ENCODE measurements at places on chromosomes 6 and 20.

- no peak for DNase-seq
Measured at GRCh38 chr20:17761604-17762003, 61.8 kb downstream of the BANF2 start.

- DNase-seq, result no peak
Measured at GRCh38 chr6:6851949-6852261, 255.9 kb upstream of the RREB1 start.

DNA sequence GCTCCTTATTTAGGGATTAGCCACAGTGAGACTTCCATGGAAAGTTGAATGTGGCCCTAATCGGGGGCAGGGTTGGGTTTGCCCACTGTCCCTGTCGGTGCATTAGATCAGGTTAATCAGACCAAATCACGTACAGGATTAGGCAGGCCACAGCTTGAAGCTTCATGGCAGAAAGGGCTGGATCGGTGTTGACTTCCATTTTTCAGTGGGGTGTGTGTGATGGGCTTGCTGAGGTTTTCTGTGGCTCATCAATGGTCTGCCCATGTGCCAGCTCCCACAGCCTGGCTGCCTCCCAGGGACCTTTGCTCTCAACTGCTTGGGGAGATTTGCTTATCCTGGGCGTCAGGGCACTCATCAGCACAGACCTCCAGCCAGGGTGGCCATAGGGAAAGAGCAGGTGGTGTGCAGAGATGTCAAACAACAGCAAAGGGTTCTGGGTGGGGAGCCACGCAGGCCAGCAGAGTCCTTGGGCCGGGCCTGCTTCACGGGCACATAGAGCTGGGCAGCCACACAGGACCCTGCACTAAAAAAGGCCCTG, 130.7 kb downstream of the TFAP2C start:
- no peak for DNase-seq

GRCh38 chr20:41360831-41361756, 5.5 kb downstream of the EMILIN3 start:
- no peak for DNase-seq

GRCh38 chr20:44091026-44091425, 96.0 kb downstream of the JPH2 start:
- no peak for DNase-seq

DNA sequence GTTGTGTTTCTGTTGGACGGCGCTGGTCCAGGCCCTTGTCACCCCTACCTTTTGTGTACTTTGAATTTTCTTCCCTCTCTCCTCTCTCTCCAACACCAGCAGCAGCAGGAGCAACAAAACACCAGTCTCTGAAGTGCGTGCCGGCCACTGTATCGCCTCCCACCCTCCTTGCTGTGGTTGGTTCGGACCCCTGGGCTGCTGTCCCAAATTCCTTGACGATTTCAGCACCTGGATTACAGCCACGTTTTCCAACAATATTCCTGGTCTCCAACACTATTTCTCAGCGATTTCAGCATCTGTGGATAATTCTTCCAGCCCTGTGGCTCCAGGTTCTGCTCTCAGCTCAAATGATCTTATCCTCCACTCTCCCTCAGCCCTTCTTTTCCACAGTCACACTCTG, 11.8 kb downstream of the MAS1 start:
- DNase-seq, result no peak

- DNase-seq, result no peak
Measured at GRCh38 chr6:3471286-3471685, 14.4 kb upstream of the SLC22A23 start.

DNA sequence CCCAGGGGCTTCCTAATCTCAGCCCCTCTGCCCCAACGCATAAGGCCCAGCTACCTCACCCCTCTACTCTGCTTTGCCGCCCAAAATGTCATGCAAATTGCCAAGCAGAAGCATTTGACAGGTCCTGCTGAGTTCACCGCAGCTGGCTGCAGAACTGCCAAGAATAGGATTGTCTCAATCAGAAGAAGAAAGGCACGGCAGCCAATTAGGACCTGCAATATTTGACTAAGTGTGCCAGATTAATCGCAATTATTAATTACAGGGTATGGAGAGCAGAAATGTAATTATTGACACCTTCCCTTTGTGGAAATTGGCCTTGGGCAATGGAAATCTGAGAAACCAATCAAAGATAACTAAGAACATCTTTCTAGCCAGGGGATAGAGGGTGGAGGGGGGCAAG, 318.6 kb downstream of the LRFN2 start:
- no peak for DNase-seq

DNA sequence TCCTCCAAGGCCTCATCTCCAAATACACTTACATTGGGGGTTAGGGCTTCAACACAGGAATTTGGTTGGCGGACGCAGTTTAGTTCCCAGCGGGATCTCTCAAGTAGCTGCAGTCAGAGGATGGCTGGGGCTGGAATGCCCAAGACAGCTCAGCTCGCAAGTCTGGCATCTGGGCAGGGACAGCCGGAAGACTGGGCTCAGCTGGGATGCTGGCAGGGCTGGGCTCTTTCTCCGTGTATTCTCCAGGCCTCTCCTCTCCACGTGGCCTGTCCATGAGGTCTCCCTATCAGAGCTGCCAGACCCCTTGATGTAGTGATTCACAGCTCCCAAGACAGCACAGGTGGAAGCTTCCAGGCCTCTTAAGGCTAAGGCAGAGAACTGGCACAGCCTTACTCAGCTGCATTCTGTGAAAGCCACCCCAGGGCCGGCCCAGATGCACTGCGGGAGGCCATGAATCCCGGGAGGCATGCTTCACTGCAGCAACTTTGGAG, 5.0 kb downstream of the FGD2 start:
- DNase-seq, result no peak

DNA sequence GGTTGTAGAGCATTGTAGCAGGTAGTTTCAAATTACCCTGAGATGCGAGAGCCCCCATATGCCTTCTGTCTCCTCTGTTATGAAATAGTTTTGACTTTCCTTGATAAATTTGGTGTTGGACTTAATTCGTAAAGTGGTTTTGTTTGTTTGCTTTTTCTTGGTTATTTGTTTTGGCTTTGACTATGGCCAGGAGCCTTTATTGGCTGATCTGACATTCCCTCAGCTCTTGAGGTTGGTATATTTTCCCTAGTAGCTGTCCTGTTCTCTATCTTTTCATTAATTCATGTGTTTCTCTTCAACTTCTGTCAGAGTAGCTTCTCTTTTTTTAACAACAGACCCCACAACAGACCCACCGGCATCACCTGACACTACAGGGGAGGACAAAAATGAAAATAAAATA, 457.4 kb upstream of the MANEA start:
- no peak for DNase-seq

DNA sequence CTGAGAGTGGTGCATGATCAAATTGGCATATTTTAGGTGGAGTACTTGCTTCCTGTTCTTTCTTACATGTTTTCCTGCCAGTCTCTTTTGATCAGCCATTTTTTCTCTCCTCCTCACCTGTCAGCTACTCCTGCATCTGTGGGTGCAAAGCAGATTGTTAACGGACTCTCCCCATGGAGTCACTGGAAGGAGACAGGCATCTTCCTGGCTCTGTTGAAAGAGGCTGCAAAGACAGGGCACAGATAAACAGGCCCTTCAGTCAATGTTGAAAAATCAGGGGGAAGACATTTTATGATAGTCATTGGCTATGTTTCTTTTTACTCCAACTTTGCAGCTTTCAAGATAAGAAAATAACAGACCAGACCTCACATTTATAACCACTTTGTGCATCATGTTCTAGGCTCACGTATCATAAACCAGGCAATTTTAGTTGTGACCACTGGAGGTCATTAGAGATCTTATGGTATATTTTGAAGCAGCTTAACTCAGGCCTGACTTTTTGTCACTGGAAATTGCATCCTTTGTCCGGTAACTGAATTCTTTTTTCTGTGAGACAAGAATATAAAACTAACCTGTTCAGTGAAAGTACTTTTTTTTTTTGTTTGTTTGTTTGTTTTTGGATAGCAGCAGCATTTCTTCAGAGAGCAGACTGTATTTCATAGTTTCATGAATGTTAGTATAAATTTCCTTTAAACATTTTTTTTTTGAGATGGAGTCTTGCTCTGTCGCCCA, 20.1 kb downstream of the ECT2L start:
- DNase-seq, result peak; percentile 67

- no peak for DNase-seq
Measured at GRCh38 chr6:3696525-3697088, 54.9 kb downstream of the PXDC1 start.

DNA sequence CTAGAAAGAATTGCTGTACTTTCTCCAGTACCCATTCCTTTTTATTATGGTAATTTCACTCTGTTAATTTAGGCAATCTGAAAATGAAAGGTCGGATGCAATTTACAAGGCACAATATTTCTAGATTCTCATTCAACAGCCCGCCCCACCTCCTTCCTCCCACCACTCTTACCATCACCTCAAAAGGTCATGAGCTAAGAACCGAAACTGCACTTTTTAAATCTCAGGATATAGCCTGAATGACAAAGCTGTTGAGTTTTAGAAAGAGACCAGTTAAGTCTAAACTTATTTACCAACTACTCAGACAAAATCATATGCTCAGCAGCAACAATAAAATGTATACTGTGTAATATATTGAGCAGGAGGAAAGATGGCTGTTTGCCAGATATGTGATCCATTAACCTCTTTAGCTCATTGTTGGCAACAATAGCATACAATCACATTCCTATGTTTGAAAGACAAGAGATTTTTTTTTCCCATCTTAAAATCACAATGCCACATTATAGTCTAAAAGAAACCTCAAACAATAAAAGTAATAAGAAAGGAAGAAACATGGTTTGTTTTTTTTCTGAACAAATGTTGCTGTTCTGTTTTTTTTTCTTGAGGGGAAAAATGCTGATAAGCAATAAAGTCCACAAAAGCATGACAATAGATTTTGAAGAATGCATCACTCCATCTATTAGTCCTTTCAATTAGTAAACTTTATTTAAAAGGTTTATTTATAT, 1.6 kb upstream of the HS3ST5 start:
- DNase-seq, result peak; percentile 6

GRCh38 chr6:21588481-21589351, 4.8 kb upstream of the SOX4 start:
- DNase-seq, result peak; percentile 91

GRCh38 chr20:7078804-7079203, 311.3 kb downstream of the BMP2 start:
- DNase-seq, result no peak
